ENCODE measurements at places on chromosomes 5 and 9.

DNA sequence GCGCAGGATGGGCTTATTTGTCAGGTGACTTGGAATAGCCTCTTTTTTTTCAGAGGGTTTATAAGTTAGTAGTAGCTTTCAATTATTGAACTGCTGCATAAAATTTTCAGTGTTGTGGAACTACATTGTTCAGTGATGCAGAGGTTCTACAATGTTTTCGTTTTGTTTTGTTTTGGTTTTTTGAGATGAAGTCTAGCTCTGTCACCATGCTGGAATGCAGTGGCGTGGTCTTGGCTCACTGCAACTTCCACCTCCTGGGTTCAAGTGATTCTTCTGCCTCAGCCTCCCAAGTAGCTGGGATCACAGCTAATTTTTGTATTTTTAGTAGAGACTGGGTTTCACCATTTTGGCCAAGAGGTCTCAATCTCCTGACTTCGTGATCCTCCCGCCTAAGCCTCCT is 22.0 kb downstream of the NUP188 start:
- no peak for DNase-seq

DNA sequence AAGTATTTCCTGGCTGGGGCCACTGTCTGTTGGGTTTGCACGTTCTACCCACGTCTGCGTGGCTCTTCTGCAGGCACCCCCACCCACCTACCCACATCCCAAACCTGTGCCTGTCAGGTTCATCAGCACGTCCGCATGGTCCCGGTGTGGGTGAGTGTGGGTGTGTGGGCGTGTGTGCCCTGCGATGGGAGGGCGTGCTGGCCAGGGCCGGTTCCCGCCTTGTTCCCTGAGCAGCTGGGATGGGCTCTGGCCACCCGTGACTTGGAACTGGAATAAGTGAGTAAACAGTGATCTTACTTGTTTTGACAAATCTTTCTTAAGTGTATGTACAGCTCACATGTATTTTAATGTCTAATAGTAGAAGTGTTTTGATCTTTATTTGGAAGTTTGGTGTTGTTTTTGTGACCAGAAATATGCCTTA is 20.4 kb downstream of the ERGIC1 start:
- DNase-seq: no peak

DNA sequence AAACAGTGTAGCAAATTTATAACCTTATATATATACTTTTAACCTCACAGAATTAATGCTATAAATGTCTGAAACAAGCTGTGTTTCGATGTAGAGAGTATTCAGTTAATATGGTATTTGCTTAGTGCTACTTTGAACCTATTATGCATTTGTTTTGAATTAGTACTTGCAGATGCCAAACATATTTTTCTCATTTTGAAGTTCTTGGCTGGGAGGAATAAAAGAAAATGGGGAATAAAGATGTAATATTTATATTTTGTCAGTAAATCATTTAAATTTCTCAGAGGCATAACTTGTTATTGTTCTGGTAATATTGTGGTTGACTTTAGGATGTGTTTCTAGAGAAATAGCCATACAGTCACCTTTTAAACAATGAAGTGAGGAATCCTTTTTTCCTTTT is 175.9 kb upstream of the IZUMO3 start:
- DNase-seq: no peak

GRCh38 chr9:135023088-135023785 is 64.2 kb upstream of the OLFM1 start:
- DNase-seq: no peak

GRCh38 chr5:172283862-172284610 is 472 bp upstream of the UBTD2 start:
- DNase-seq: no peak
